ENCODE measurements at places on chromosomes 6 and 20.
A peak's percentile ranks its signal among the peaks of the same experiment; 100 is the strongest.

DNA sequence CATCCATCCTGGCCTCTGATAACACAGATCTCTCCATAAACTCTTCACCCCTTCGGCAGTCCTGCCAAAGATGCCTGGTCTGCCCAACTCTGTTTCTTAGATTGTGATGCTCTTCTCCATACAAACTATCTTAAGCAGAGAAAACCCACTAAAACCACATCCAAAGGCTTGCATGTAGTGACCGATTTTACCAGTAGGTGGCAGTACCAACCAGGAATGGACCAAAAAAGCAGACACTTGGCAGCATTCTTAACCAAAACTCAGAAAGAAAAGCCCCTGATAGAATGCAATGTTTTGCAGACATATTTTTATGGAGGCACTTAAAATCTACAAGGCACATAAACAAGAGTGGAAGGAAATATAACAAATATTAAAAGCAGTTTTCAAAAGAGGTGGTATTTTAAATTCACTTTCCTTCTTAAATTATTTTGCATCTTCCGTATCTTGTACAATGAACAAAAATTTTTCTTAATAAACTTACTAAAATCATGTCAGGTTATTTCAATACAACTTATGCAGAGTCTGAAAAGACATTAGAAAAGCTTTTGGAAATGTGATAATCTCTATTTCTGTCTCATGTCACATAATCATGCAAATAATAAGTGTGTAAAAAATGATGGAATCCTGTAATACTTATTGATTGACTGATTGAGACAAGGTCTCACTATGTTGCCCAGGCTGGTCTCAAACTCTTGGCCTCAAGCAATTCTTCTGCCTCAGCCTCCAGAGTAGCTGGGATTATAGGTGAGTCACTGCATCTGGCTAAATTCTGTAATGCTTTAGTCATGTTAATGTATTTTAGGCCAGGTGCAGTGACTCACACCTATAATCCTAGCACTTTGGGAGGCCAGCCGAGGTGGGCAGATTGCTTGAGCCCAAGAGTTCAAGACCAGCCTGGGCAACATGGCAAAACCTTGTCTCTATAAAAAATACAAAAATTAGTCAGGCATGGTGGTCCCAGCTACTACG, 29.4 kb downstream of the LRP11 start:
- peak; percentile 22 for DNase-seq

DNA sequence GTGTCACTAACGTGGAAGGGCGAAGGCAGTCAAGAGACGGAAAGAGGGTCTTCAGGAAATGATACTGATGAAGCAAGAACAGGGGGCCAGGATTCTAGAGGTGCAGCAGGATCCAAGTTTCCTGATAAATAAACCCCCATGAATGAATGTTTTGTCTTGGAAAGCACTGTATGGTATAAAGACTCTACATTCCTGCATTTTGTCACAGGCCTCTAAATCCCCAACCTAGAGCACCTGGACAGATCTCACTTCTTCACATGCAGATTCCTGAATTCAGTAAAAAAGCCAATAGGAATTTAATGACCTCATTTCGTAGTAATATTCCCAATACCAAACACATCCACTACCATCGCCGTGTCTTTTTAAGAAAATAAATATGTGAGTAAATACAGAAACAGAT, 577.8 kb downstream of the PRKN start:
- DNase-seq: no peak

DNA sequence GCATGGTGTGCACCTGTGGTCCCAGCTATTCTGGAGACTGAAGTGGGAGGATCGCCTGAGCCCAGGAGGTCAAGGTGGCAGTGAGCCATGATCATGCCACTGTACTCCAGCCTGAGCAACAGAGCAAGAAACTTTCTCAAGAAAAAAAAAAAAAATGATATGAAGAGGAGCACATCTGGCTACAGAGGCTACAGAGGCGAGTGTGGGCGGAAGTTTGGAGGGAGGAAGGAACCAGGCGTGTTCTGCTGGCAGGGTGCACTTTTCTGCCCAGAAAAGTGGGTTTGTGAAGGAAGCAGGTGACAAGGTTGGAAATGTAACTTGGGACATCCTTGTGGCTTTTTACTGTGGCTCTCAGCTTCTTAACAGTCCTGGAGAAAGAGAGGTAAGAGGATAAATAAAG, 96.7 kb downstream of the SNX5 start:
- DNase-seq: no peak

DNA sequence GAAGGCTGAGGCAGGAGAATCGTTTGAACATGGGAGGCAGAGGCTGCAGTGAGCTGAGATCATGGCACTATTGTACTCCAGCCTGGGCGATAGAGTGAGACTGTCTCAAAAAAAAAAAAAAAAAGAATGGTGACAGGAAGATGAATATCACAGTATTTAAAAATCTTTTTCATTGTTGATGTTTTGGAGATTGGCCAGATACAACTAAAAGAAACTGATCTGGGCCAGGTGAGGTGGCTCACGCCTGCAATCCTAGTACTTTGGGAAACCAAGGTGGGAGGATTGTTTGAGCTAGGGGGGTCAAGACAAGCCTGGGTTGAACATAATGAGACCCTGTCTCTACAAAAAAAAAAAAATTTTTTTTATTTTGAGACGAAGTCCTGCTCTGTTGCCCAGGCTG, 52.1 kb downstream of the TRAF3IP2 start:
- DNase-seq: no peak

GRCh38 chr6:123747515-123747914, 56.1 kb upstream of the NKAIN2 start:
- no peak for DNase-seq

DNA sequence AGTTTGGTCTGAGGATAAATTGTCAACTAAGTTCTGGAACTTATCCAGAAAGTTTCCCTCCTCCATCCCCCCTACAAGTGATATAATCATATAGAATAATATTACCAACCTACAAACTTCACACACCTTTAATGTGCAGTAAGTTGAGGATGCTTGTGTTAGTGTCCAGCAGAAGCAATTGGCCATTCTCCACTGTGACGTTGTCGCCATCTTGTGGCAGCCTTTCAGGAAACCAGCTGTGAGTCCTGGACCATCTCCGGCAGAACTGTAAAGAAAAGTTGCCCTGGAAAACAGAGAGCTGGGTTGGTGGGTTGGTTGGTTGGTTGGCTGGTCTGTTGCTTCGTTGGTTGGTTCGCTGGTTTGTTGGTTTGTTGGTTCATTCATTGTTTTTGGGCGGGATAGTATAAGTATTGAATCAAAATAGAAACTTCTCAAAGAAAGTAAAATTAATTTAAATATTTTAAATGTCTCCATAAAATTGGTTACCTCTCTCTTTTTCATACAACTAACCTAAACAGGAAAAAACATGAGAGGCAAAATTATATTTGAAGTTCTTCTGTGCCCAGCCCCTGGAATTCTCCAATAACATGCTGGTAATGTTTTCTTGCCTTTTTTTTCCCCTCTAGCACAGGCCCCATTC, 127.5 kb downstream of the PKHD1 start:
- peak; percentile 81 for DNase-seq

- no peak for DNase-seq
Observed at GRCh38 chr6:52983159-52983848, 11.8 kb downstream of the GSTA4 start.

- no peak for DNase-seq
Observed at GRCh38 chr20:2754424-2754823, 46.0 kb downstream of the CPXM1 start.

DNA sequence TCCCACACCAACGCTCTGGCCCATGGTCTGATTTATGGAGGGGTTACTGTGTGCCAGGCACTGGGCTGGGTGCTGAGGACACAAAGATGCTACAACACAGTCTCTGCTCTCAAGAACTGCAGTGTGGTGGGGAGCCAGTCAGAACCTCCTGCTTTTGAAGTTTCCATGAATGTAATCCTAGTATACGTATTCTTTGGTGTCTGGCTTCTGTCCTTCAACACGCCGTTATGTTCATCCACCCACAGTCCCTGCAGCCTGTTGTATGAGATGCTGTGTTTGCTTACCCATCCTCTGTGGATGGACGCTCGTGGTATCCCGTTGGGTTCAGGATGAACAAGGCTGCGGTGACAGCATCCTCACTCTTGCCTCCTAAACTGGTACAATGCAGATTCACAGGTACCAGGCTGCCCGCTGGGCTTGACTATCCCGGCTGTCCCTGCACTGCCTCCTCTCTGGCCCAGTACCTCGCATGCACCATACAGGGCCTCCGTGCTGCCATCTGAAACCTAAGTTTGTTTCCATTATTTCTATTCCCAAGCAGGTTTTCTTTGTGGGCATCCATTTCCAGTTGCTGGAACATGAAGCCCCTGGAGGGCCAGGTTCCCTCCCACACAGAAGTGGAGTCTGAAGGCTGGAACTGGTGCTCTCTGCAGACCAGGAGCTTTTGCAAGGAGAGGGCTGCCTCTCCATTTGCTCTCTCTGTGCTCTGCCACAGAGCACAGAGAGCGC, 364.5 kb downstream of the ZFAND3 start:
- DNase-seq: no peak

- DNase-seq: no peak
Observed at GRCh38 chr6:225121-225721, 67.1 kb upstream of the DUSP22 start.

DNA sequence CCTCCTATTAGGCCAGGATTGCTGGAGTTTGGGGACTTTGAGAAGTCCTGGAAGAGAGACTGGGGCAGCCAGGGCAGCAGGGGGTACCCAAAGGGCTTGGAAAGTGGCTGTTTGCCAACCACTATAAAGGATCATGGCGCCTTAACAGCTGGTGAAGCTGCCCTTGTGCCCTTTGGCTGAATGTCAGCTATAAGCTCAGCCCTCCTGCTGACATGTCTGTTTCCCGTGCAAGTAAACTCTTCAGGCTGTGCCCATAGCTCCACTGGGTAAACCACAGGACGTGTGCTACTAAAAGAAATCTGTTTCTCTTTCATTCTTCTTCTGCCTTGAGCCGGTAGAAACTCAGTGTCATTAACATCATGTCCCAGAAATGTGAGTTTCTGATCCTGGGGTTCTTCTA, 97.3 kb downstream of the CAP2 start:
- DNase-seq: no peak

DNA sequence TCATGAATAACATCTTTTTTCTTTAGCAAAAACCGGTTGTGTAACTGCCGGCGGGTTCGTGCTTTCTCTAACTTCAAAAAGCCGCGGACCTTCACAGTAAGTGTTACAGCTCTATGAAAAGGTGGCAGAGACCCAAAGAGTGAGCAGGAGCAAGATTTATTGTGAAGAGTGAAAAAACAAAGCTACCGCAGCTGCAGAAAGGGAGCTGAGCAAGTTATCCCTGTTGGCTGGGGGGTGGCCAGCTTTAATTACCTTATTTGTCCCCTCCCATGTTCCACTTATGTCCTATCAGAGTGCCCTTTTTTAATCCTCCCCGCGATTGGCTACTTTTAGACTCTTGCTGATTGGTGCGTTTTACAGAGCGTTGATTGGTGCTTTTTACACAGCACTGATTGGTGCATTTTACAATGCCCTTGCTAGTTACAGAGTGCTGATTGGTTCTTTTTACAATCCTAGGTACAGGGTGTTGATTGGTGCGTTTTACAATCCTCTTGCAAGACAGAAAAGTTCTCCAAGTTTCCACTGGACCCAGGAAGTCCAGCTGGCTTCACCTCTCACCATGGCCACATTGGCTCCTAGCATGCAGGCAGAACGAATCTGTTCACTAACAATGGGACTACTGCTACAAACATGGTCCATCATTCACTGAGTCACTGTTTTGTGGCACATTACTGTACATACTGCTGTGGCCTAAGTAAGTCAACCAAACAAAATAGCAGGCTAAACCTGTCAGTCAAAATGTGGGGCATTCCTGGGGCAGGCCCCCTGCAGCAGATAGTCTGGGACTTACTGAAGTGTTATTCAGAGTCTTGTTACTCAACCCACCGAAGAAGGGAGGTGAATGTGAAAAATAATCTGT, 52.8 kb downstream of the MYLIP start:
- no peak for DNase-seq

DNA sequence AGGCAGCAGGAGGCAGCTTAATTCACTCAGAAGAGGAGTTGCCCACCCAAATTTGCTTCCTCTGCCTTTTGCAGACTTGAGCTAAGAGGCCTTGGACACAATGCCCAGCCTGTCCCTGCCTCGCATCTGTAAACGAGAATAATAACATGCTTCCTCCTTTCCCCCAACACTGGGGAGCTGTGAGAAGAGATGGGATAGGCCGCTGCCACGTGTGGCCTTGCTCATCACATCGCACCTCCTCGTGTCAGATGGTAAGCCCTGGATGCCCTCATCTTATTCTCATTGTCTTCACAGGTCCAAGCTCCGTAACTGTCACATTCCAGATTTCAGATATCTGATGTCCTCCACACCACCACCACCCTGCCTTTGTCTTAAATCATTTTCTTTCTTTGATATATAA, 13.1 kb upstream of the TUBB2B start:
- no peak for DNase-seq

DNA sequence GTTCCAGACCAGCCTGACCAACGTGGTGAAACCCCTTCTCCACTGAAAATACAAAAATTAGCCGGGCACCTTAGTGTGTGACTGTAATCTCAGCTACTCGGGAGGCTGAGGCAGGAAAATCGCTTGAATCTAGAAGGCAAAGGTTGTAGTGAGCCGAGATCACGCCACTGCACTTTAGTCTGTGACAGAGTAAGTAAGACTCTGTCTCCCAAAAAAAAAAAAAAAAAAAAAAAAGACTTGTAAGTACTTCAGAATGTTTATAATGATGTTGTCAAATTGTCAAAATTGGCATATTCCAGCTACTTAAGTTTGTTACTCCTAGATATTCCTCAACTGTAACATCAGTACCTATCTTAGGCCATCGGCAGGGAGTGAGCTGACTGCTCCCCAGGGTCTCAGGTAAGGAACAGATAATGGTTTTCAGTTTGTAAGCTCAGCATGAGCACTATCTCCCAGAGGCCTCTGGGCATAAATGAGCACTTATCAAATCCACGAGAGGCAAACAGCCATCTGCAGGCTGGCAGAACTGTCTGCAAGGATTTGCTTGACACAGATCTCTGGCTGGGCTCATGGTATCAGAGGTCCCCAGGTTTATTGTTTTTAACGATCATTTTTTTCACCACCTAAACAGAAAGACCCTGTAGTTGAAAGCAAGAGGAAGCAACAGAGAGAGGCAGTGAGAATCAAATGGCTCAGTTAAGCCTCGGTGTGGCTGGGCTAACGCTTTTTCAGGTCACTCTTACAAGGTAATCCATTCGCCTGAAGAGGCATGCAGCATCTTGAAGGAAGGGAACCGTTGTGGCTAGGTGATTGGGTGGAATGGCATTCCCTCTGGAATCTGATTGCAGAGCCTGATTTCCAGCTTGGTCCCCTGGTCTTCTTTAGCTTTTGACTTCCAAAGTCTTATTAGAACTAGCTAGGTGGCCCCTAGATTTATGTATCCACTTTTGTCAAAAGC, 115.9 kb downstream of the LY86 start:
- DNase-seq: no peak

GRCh38 chr6:5061152-5061551, 24.0 kb upstream of the PPP1R3G start:
- DNase-seq: no peak

GRCh38 chr6:40323881-40324634, 263.1 kb downstream of the LRFN2 start:
- DNase-seq: no peak

Data from HAP-1 (cell line).